ENCODE measurements at places on chromosomes 7 and 10.

DNA sequence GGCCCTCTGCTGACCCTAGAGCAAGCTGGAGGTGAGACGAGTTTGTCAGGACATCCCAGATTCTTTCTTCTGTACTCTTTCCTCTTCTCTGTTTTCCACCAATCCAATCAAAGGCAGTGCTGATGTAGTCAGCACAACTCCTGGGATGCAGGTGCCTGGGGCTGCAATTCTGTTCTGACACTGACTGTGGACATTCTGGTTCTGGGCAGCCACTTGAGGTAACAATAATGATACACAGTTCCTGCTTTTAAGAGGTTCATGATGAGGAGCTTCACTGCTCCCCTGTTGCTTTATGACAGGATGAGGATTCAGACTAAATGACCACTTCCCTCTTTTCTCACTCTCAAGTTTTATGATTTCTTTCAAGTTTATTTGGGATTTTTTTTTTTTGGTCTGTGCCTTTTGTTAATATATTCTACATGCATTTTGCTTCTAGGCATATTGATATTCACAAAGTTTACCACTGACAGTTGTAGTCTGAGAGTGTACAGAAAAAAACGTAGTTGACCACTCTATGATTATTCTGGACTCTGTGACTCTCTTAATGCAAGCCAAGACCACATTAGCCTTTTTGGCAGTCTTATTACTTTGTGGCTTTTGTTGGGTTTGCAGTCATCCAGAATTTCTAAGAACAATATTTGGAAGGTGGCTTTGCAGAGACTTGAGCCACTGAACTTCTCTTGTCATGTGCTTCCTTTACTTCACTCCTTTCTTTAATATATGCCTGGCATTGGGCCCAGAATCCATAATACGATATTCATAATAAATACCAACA, 247.6 kb downstream of the AUTS2 start:
- no peak for DNase-seq

- no peak for DNase-seq
Observed at GRCh38 chr10:75465450-75465827, 34.0 kb downstream of the LRMDA start.

DNA sequence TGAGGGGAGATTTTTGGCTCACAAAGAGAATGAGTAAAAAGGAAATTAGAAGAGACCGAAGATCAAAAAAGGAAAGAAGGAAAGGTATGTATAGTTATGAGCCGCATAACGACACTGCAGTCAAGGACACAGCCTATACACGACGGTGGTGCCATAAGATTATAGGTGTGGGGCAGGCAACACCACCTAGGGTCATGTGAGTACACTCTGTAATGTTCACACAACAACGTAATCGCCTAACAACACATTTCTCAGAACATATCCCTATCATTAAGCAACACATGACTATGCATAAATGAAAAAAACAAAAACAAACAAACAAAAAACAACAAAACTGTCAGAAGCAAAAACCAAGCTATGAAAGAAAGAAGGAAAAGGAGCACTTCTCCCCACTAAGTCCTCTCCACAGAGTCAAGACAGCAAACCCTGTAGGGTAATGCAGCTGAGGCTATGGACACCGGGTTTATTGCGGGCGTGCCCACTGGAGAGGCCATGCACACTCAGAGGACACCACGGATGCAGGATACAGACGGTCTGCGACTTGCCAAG, 45.1 kb downstream of the PIP4K2A start:
- DNase-seq, result no peak

GRCh38 chr10:22850541-22850940, 77.3 kb upstream of the ARMC3 start:
- DNase-seq, result no peak

DNA sequence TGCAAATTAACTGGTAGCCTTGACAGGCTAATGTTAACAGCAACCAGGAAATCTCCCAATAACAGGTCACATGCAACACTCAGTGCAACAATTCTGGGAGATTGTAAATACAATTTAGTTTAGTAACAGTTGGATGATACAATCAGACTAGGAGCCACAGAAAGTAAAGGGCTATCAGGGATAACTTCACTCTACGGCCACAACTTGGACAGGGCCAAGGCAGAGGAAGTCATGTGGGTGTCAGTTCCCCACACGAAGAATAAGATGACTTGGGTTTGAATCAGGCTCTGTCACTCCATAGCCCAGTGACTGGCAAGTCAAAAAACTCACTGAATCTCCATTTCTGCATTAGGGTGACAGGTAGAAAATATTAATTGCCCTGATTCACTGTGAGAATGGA, 217.3 kb upstream of the CCDC6 start:
- no peak for DNase-seq

GRCh38 chr7:121279060-121279620, 49.7 kb upstream of the WNT16 start:
- DNase-seq, result no peak

Measured in CD8-positive, alpha-beta memory T cell (primary cell).